ENCODE measurements at places on chromosomes 5 and 9.
A peak's percentile ranks its signal among the peaks of the same experiment; 100 is the strongest.

DNA sequence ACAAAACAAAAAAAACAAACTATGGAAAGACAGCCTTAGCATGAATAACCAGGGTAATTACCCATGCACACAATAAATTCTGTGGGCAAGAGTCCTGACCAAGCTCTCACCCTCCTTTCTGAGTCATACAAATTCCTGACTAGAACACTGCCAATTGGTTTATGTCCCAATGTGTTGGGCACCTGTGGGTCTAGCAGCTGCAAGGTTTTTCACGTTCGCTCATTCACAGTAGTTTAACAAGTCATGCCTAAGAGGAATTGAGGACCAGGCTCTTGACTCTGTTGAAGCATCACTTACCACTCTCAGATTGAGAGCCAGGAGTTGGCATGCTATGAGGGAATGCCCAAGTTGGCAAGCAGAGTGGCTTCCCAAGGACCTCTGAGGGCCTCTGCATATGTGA lies 205.5 kb upstream of the SLC24A2 start:
- DNase-seq, result no peak

- no peak for DNase-seq
Measured at GRCh38 chr9:746661-747434, 94.6 kb upstream of the DMRT1 start.

DNA sequence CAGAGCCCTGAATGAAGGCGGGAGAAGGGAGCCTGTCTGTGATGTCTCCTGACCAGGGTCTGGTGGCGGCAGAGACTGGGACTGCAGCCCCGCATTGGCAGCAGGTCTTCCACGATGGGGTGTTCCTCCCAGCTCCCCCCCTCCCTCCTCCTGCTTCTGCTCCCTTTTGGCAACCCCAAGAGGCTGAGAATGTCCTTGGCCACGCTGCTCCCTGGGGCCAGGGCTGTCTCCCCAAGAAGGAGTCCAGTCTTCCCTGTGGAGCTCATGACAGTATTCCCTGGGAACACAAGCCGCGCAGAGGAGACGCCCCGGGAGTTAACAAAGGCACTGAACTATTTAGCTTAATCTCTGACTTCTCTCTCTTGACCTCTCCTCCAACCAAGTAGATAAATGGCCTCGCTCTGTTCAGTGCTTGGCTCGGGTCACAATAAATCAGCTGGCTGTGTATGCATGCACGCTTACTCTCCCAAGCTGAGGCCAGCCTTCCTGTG lies 84.0 kb upstream of the NEURL1B start:
- no peak for DNase-seq

- DNase-seq, result no peak
Measured at GRCh38 chr5:11801061-11801460, 103.2 kb downstream of the CTNND2 start.

DNA sequence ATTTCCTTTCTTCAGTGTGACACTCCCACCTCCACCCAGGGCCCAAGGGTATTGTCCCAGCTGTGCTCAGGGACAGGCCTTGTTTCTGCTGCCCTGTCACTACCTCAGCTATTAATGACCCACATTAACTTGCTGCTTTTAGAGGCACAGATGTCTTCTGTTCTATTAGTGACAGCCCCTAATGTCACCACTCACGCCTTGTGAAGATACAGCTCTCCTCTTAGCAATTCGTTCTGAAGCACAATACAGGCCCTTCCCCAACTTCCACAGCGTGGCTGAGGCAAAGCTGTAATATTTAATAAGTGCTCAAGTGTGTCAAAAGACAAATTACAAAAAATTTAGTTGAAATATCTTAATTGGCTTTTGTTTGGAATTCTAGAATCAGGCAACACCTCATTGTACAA lies 44.7 kb upstream of the HMGCS1 start:
- DNase-seq, result no peak

DNA sequence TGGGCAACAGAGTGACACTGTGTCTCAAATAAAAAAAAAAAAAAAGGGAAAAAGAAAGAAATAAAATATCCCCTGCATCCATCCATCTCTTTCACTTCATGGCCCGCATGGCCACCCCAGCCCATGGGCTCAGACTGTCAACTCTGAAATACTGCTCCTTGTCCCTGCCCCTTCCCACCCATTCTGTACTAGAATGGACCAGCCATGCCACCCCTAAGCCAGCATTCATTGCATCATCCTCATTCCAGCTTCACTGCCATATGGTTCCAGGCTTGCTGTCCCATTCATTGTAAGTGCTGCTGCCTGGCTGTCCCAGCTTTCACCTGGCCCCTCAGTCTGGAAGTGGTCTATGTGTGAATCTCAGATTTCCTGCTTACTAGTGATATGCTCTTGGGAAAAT lies 46.2 kb downstream of the SPRY4 start:
- DNase-seq, result no peak

GRCh38 chr5:175816348-175816747 lies 55.0 kb upstream of the CPLX2 start:
- DNase-seq, result no peak

GRCh38 chr5:93674138-93674537 lies 67.3 kb downstream of the POU5F2 start:
- no peak for DNase-seq

GRCh38 chr5:110054240-110054639 lies 364.5 kb downstream of the MAN2A1 start:
- peak; percentile 43 for DNase-seq

DNA sequence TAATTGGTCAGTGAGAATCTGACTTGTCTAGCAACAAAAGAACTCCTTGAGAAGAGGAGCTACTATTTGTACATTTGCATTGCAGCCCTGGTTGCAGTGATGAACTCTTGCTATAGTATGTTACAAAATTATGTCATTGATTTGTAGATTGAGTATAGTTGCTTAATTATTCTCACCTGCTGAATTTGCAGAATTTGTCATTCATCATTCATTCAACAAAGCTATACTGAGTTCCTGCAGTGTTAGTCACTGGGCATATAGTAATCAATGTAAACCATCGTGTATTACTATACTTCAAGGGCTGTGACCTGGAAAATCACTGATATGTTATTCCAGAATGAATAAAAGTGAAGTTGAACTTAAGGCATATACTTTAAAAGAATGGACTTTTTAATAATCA lies 50.1 kb downstream of the SLC1A3 start:
- no peak for DNase-seq

- DNase-seq, result no peak
Measured at GRCh38 chr5:150112201-150113046, 26.1 kb upstream of the CSF1R start.

DNA sequence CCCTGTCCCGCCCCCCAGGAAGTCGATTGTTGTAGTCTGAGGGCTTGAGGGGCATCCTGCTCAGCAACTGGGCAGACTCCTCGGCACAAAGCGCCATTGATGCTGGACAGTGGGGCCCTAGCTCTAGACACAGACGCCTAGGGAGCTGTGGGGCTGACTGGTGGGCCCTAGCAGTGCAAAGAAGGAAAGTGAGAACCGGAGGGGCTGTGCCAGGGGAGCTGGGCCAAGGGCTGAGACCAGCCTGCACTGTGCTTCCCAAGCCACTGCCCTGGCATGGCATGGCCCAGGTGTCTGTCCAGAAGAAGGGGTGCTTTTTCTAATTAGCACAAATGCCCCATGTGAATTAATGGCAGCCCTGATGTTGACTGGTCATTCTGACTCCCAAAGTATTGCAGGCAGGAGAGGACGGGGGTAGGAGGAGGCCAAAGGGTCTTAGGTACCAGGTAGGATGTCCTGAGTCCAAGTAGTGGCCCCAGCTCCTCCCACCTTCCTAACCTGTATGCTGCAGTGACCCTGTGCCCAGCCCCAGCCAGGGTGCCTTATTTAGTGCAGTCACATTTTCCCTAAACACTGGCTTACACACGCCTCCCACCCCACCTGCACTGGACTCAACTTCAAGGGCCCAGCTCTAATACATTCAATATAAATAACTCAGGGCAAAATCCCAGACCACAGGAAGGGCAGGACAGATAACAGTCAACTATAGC lies 15.9 kb downstream of the TCF7 start:
- DNase-seq, result no peak

- DNase-seq, result no peak
Measured at GRCh38 chr5:38790891-38791290, 54.9 kb upstream of the OSMR start.

- DNase-seq, result no peak
Measured at GRCh38 chr9:128149951-128150593, 819 bp downstream of the LCN2 start.

GRCh38 chr5:55344392-55344992 lies 36.7 kb downstream of the MTREX start:
- DNase-seq, result peak; percentile 18

DNA sequence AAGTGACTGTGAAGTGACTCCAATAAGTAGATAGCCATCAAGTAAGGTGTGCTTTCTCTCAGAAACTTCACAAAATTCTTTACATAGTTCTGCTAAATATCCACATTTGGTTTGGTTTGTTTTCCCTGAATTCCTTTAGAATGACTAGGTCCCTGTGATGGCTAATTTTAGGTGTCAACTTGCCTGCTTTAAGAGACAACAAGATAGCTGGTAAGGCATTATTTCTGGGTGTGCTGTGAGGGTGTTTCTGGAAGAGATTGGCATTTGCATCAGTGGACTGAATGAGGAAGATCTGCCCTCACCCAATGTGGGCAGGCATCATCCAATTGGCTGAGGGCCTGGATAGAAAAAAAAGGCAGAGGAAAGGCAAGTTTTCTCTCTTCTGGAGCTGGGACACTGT lies 8.3 kb upstream of the PTBP3 start:
- DNase-seq, result no peak

DNA sequence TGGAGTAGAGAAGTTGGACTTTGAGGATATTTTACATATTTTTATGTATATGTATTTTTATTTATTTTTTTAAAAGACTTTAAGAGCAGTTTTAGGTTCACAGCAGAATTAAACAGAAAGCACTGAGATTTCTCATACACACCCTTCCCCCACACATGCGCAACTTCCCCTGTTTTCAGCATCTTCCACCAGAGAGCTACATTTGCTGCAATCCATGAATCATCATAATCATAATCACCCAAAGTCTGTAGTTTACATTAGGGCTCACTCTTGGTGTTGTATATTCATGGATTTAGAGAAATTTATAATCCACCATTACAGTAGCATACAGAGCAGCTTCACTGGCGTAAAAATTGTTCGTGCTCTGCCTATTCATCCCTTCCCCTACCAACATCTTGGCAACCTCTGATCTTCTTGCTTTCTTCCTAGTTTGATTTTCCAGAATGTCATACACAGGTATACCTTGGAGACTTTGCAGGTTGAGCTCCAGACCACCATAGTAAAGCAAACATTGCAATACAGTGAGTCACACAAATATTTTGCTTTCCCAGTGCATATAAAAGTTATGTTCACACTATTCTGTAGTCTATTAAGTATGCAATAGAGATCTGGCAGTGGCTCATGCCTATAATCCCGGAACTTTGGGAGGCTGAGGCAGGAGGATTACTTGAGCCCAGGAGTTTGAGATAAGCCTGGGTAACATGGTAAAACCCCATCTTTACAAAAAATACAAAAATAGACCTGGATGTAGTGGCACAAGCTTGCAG lies 9.6 kb upstream of the CCDC171 start:
- no peak for DNase-seq

GRCh38 chr5:12204761-12205160 lies 300.5 kb upstream of the CTNND2 start:
- no peak for DNase-seq

- DNase-seq, result no peak
Measured at GRCh38 chr9:115333277-115334070, 215.5 kb upstream of the TNC start.

DNA sequence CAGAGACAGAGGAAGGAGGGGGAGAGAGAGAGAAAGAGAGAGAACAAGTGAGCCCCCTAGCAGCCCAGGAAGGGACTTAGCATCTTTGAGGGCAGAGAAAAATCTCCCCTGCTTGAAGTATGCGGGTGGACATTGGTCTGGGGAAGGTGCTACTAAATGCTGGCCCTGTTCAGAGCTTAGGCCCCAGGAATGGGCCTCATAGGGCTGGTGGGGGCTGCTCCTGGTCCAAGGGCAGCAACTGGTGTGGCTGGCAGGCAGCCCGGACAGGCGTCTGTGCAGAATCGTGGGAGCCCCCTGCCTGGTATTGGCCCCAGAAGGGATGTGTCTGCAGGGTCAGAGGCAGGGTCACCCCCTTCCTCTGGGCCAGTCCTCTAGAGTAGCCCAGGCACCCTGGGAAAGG lies 47.8 kb upstream of the SUSD3 start:
- no peak for DNase-seq

DNA sequence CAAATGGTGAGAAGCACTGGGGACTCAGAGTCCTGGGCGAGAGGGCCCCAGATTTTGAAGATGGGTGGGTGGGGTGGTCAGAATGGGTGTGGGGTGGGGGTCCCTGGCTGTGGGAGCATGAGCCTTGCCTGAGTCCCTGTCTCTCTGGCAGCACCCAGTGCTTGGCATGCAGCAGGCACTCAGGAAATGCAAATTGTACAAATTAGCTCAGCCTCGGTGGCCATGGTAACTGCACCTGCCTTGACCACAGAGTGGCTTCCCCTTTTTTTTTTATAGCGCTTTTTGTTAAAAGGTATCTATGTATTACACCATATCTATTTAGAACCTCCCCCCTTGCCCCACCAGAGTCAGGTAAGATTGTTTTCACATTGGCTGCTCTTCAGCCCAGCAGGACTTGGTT lies 19.2 kb upstream of the PITX1 start:
- DNase-seq, result no peak

GRCh38 chr5:91494447-91494996 lies 111.4 kb upstream of the ARRDC3 start:
- no peak for DNase-seq

- DNase-seq, result no peak
Measured at GRCh38 chr5:110852053-110852452, 113.2 kb downstream of the SLC25A46 start.

DNA sequence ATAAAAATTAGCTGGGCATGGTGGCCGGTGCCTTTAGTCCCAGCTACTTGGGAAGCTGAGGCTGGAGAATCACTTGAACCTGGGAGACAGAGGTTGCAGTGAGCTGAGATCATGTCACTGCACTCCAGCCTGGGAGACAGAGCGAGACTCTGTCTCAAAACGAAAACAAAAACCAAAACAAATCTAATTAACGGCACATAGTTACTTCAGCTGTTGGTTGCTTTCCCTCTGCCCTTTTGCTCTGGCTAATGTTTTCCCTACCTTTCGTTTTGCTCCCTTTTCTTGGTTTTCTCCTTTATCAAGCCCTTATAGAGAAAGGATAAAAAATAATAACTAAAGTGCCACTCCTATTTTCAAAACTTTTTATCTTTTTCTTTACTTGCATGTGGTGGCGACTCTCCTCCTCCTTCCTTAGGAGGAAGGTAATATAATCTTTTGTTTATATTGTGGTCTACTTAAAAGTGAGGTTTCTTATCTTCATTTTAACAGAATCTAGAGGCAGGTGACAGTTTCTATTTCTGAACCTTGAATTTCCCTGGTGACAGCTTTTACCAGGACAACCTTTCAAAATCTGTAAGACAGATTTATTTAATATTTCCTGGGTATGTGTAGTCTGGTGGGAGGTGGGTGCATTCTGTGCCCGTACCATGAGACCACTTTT lies 125.4 kb downstream of the ARHGEF28 start:
- no peak for DNase-seq

DNA sequence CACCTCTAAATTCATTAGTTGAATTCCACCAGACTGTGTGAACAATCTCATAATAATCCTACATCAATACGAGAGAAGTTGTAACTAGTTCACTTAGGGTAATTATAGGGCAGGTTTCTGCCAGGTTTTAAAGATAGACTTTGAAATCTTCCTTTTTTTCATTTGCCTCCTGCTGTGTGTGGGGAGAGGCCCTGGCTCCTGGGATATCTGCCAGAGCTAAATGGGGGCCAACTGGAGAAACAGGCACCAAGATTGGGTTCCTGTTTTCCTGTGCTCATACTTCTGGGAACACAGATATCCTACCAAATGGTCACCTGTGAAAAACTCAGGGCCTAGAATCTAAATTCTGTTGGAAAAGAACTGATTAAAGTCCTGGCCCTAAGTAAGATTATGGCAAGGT lies 42.3 kb downstream of the SH3RF2 start:
- DNase-seq, result no peak
